NCI-H1105 (cell line): ENCODE measurements at places on chromosomes 7 and 10.

DNA sequence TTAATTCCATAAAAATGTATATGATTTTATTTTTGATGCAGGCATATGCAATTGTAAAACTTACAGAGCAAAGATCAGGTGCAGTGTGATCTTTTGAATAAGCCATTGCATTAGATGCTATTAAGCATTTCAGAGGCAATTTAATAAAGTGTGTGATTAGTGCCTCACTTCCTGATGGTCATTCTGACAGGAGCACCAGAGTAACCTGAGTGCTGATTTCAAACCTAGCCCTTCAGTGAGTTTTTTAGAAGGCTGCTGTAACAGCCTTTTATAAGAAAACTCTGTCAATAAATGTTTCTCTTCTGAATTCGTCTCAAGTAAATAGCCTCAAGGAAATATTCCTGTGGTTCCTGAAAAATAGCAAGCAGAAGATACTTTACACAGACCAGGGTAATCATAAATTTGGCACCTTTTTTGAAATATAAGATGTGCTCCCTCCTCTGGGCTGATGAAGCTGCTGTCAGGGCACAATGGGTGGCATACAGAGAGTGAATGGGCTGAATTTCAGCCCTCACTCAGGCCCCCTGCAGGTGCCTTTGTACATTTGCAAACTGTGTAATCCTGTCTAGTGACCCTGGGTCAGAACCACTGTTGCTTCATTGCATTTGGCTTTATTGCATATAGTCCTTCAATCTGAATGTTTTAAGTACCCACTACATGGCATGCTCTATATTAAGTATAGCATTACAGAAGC, 193.7 kb upstream of the CSTF2T start:
- DNase-seq: no peak

- no peak for DNase-seq
Measured at GRCh38 chr10:120987359-120987758, 136.2 kb downstream of the WDR11 start.

DNA sequence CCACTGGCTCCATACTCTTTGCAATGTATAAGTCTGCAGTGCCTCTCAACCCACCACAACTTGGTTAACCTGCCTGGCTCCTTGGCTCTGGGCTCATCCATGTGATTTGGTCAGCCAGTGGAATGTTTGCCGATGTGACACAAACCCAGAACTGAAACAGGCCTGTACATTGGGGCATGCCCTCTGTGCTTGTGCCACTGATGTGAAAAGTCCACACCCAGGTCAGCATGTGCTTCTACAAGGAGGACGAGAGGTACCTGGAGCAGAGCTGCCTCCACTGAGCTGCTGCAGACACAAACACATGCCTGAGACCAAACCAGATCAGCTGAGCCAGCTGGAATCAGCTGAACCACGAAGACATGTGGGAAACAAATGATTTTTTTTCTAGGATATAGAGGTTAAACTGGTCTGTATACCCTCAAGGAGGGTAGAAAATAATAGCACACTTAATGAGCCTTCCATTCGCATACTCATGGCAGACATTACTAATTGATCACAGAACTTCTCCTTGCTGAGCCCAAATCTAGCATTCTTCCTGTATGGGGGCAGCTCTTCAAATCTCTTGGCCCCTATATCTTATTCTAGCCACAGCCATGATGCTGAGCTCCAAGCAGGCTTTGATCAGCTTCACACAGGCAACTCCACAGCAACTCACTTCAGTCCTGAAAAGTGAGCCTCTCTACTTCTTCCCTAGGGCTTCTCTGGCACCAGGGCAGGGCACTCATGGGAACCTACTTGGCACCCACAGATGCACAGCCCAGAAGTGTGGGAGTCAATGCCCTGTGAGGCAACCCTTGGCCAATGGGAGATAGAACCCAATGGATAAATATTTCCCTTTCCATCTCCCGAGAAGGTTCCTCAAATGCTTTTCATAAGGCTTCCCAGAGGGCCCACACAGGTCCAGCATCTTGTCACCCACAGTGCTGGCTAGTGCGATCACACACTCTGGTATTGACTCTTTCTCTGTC, 18.6 kb downstream of the PYROXD2 start:
- DNase-seq: no peak

- DNase-seq: no peak
Measured at GRCh38 chr7:75716992-75717626, 21.6 kb downstream of the HIP1 start.

GRCh38 chr10:93445097-93445960, 36.8 kb downstream of the MYOF start:
- peak; percentile 81 for DNase-seq

DNA sequence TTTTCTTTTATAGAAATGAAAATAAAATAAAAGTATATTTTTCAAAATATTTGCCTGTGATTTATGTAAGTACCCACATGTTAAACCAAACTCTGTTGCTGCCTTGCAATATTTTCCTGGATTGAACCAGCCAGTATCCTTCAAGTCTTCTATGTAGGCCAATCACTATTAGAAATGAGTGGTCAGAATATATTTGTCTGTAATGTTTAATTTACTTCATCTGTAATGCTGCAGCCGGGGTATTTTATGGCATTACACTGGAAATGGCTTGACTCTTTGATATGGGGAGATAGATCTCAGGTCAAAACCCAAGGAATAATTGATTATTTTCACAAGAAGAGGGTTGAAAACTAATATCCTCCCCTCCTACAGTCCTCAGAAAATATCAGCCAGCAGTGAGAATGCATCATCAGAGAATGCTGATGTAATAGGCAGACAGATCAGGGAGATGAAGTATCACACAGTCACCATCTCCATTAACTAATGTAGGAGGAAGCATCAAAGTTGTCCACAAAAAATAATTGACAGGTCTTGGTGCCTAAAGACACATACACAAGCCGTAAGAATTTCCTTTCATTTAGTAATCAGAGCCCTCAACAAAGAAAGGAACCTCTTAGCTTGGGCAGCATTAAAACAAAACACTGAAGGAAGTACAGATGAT, 82.5 kb downstream of the VWDE start:
- no peak for DNase-seq

DNA sequence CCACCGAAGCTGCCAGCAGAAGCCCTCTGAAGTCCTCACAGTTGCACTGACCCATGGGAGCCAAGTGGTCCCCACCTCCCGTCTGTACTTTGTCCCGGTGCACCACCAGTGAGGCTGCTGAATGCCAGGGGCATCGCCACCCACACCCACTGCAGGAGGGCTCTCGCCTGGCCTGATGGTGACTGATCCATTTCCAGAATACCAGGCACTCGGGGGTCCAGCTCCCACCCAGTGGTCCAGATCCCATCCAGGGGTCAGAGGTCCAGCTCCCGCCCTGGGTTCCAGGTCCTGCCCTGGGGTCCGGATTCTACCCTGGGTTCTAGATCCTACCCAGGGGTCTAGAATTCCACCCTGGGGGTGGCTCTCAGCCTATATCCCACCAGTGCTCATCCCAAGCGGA, 9.1 kb upstream of the JAKMIP3 start:
- no peak for DNase-seq

DNA sequence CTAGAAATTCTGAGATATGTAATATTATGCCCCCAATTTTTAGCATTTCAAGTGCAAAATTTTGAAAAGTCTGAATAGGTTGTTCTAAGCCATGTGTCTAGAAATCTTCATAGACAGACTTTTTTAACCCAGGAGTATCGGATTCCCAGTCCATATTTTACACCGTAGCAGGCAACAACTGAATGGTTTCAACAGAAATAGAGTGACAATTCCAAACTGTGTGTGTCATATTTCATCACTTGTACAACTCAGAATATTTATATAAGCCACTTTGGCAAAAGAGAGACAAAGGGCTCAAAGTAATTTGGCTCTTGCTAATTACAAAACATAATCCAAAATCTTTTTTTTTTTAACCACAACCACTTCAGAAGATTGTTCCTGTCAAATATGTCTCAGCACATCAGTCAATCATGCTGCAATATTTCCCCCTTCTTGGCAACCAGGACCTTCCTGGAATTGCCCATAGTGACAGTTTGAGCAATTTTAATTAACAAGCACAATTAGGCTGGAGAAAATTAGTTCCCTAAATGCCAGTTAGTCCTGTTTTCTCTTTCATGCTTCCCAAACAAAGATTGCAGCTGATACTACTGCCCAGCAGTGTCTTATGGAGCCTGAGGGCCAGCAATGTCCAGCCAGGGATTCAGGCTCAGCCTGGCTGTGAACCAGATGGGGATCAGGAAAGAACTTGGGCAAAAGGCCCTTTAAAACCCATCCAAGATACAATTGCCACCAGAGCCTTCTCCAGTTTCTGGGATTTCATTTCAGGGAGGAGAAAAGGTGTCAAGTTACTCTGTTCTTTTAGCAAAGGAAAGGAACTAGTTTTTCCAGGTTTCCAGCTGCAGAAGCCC, 533.3 kb upstream of the GHITM start:
- DNase-seq: peak; percentile 38

GRCh38 chr10:70573599-70574506, 28.7 kb downstream of the PRF1 start:
- DNase-seq: no peak

DNA sequence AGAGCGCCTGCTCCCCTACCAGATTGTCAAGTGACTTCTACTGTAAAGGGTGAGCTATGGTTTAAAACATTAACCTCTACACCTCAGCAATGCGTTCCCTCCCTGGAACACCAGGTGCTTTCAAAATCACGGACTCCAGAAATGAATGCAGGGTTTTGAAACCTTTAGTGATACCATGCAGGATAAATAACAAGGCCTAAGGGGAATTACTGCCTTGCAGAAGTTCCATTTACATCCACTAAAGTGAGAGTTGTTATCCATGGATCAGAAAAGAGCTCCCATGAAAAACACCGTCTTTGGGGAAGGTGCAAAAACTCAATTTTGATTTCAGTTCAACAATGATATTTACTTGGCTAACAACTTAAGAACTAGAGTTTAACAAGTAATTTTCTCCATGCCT, 4.0 kb downstream of the FZD8 start:
- DNase-seq: no peak

DNA sequence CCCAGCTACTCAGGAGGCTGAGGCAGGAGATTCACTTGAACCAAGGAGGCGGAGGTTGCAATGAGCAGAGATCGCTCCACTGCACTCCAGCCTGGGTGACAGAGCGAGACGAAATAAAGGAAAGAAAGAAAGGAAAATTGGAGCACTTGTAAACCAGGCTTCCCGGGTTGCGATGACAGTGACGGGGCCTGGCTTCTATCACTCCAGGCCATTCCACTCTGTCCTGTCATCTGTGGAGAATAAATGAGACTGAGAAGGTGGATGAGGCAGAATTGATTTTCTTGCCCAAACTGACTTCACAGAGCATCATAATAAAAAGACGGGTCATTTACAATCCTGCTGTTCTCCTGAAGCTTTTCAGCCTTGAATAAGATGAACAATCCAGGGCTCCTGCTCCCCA, 12.1 kb upstream of the KPNA7 start:
- no peak for DNase-seq

- DNase-seq: no peak
Measured at GRCh38 chr10:23528419-23528818, 89.5 kb downstream of the OTUD1 start.

DNA sequence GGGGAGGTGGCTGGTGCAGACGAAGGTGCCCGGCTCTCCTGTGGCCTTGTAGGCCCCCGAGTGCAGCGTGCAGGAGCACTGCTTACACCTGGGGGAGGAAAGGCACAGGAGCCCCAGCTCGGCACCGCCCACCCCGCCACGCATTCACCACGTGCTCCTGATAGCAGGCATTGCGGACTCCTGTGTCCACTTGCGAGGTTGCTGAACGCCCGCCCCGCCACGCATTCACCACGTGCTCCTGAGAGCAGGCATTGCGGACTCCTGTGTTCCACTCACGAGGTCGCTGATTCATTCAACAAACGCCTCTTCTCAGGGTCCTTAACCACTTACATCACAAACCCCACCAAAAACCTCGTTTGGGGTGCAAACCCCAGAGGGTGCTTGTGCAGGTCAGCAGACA, 13.9 kb downstream of the MICALL2 start:
- DNase-seq: no peak
